Naive B cell (primary cell): ENCODE measurements at places on chromosomes 11 and 22.

DNA sequence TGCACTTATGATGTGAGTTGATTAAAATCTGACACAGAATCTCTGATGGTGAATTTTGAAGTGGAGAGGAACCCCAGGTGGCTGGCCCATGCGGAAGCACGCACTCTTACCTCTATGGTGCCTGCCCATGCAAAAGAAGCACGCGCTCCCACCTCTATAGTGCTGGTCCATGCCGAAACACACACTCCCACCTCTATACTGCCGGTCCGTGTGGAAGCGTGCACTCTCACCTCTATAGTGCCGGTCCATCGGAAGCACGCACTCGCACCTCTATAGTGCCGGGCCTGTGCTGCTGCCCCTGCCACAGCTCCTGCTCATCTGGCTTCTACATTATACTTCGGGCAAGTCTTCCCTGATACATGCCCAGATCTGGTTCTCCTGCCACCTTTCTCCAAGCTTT is 36.8 kb upstream of the SLC25A1 start:
- DNase-seq = no peak

DNA sequence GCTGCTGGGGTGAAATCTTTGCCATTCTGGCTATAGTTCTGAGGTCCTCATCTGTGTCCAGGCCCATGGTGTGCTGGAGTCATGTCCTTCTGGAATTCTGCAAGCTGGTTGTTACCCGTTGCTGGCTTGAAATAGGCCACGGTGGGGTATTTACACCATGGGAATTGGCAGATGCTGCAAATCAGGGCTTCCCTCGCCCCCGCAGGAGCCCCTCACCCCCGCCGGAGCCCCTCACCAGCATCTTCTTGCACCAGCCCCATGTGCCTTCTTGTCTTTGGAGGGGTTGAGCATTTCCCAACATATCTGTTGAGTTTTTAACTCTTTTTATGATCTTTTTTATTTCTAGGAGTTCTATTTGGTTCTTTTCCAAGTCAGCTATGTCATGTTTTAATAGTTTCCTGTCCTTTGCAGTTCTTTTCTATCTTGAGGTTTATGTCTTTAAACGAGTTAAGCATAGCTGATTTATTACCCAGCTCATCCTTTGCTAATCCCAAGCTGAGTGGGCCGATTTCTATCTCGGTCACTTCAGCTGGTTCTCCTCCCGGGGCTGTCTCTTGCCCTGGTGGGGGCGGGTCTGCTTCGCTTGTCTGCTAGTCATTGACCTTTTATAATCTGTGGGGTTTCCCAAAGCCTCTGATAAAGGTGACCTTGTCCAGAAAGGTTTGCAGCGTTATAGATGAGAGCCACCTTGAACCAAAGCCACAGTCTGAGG is 17.6 kb downstream of the ANO1 start:
- no peak for DNase-seq

- no peak for DNase-seq
These were observed 30.6 kb upstream of the ATXN10 start for GRCh38 chr22:45640941-45641621.

GRCh38 chr11:74641289-74641688 is 48.9 kb downstream of the POLD3 start:
- no peak for DNase-seq

DNA sequence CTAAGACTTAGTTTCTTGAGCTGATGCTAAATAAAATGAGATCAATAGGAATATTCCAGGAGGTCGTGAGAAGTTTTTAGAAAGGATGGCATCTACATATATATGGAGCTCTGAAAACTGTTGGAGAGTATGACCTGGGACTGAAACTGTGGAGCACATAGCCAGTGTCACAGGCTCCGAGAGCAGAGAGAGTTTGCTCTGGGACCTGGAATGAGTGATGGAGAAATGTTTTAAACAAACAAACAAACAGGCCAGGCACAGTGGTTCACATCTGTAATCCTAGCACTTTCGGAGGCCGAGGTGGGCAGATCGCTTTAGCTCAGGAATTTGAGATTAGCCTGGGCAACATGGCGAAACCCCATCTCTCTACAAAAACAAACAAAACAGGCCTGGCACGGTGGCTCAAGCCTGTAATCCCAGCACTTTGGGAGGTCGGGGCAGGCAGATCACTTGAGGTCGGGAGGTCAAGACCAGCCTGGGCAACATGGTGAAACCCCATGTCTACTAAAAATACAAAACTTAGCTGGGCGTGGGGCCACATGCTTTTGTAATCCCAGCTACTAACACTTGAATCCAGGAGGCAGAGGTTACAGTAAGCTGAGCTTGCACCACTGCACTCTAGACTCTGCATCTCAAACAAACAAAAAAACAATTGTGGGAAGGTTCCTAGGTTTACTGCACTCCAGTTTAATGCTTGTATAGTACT is 67.1 kb downstream of the SLC35F2 start:
- no peak for DNase-seq

DNA sequence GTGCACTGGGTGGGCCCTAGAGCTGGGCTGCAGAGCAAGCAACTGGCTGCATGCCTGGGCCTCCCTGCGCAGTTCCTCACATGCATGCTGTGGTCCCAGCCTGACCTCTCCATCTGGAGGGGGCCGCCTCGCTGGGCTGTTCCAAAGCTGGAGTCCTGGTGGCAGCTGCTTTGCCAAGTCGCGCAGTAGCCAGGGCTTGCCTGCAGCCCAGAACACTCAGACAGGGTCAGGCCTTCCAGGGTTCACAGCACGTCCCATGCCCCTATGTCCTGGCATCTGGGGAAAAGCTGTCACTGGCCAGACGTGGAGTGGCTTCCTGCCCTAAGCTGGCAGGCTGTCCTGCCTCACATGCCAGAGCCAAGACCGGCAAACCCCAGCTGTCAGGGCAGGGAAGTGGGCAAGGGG is 16.5 kb upstream of the CDC42EP2 start:
- DNase-seq = no peak

- no peak for DNase-seq
These were observed 2.3 kb downstream of the CCDC85B start for GRCh38 chr11:65892661-65893317.
